RPMI8226 (cell line): ENCODE measurements at places on chromosomes 6 and 20.

GRCh38 chr20:19003366-19004336 is 190.1 kb downstream of the SCP2D1 start:
- no peak for DNase-seq

- no peak for DNase-seq
Observed at GRCh38 chr6:158654498-158654897, 4.6 kb downstream of the SYTL3 start.

DNA sequence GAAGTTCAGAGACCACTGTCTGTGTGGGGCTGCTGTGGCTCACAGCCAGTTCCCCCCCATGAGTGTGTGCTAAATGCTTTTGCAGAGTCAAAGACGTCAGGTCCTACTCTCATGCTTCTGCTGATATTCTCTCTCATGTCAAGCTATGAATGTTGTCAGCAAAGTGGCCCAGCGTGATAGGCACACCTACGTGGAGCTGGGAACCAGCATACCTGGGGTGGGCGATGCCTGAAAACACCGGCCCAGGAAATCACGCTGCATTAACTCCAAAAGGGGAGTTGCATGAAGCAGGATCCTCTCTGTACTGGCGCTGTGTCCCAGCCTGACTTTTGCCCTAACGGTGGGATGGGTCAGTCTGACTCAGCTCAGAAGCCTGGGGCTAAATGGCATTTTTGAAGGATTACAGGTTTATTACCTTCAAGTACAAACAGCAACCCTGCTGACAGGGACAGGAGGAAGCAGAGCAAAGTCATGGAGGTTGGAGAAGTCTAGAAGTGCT is 9.0 kb upstream of the MRPS10 start:
- no peak for DNase-seq

- peak; percentile 97 for DNase-seq
Observed at GRCh38 chr6:35727935-35728682, 8.7 kb upstream of the ARMC12 start.

DNA sequence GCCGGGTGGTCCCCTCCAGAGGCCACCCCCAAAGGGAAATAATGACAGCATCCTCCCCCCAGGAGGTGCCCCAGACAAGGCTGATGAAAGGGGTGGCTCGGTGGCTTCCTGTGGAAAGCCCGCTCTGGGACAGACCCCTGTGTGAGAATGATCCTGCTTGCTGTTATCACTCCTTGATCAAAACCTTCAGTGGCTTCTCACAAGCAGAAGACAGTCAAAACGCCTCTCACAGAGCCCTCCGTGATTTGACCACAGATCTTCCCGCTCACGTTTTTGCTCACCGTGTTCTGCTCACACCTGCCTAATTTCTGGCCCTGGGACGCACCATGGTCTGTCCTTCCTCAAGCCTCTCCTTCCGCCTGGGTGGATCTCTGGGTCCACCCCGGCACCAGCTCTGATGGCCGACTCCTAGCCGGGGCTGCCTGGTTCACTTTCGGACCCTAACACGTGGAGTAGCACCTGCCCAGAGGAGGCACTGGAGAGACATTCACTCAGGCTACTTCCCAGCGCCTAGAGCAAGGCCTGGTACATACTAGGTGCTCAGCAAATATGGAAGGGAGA is 210.4 kb downstream of the ANKRD60 start:
- DNase-seq, result no peak

GRCh38 chr6:142861711-142862110 is 83.3 kb downstream of the HIVEP2 start:
- DNase-seq, result no peak

GRCh38 chr6:87139236-87139635 is 16.1 kb upstream of the ZNF292 start:
- DNase-seq, result peak; percentile 38

DNA sequence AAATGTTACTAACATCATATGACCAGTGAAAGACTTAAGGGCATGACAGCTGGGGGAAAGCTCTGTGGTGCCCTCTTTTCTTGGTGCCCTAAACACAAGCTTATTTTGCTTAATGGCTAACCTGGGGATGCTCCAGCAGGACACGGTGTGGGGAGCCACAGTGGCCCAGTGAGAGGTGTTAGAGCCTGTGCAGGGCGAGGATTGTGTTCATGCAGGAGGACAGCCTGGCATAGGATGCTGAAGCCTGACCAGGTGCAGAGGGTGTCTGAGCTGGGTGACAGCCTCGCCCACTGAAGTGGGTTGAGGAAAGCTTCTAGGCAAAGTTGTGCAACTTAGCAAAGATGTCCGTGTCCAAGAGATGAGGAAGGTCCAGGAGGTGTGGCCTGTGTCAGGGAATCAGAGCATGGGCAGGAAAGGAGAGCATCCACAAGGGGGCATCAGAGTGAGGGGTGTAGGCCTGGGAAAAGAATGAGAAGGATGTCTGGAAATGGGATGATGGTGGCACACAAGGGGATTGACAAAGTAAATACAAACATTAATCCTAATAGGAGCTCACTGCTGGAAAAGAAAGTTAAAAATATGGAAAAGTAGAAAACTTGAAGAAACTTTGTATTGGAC is 33.9 kb downstream of the SLC17A4 start:
- DNase-seq, result peak; percentile 46

GRCh38 chr20:59778615-59779200 is 154.7 kb downstream of the SYCP2 start:
- DNase-seq, result no peak

GRCh38 chr6:159788753-159789376 is 537 bp downstream of the TCP1 start:
- peak; percentile 53 for DNase-seq

- no peak for DNase-seq
Observed at GRCh38 chr20:48120120-48120519, 334.8 kb upstream of the SULF2 start.

GRCh38 chr6:72916906-72917305 is 295.0 kb downstream of the KCNQ5 start:
- DNase-seq, result no peak

- DNase-seq, result no peak
Observed at GRCh38 chr20:37869334-37869861, 33.5 kb upstream of the VSTM2L start.
